ENCODE measurements at places on chromosomes 11 and 22.

DNA sequence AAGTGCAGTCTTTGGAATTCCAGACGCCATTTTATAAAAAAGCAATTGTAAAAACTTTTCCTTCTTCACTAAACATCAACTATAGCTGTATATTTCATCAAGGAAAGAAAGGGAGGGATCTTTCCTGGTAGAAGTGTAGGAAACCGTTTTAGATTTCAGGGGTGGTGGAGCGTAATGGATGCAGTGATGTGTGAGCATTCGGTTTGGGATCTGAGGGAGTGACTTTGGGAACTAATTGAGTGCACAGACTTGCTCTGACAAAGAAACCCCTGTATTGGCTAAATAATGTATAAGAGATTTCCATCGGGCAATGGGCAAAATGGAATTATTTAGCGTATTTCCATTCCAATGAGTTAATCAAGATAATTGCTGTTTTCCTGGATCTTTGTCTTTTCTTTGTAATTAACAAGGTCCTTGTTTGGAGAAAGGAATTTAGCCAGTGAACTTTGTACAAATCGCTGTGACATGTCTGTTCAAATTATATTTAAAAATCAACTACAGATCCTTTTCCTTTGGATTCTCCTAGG, 125.0 kb upstream of the NARS2 start:
- DNase-seq: no peak

- no peak for DNase-seq
Observed at GRCh38 chr11:117478126-117478860, 150.6 kb downstream of the CEP164 start.

DNA sequence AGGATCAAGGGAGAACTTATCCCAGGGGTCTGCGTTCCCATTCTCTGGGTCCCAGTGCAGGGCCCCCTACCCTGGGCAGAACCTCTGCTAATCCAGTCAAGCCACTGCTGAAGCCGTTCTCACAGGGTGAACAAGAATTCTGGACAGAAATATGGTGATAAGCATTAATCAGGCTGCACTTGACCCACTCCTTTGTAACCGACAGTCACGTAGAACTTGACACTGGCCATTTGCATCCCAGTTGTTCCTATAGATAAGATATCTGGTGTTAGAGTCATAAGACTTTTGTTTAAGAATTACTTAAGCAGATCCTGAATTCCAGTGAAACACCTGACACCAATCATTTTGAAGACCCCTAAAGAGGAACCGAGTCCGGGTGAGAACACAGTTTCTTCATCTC, 107.5 kb upstream of the THY1 start:
- DNase-seq: no peak

DNA sequence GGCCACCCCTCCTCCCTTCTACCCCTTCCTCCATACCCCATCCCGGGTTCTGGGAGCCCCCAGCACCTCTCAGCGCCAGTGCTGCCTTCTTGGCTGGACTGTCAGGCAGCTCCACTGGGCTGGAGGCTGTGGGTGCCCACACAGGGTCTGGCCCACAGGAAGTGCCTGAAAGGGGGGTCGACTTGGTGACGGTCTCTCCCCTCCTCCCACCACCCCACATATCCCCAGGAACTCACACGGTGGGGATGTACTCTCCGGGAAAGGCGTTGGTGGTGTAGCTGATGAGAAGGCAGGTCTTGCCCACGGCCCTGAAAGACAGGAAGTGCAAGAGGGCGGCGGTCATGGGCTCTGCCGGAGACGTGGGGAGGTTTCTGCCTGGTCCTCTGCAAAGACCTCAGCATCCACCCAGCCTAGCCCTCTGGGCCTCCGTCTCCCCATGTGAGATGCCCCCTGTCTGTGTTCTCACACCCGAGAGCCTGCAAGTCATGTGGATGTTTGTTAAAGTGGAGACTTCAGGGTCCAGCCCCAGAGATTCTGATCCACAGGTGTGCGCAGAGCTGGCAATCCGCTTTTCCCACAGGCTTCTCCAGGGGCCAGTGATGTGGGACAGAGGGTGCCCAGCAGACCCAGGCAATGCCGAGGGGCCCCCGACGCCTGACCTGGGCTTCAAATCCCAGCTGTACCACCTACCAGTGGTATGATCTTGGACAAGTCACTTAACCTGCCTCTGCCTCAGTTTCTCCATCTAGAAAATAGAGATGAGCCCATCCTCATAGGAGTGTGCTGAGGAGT, 2.5 kb downstream of the RAC2 start:
- DNase-seq: no peak

DNA sequence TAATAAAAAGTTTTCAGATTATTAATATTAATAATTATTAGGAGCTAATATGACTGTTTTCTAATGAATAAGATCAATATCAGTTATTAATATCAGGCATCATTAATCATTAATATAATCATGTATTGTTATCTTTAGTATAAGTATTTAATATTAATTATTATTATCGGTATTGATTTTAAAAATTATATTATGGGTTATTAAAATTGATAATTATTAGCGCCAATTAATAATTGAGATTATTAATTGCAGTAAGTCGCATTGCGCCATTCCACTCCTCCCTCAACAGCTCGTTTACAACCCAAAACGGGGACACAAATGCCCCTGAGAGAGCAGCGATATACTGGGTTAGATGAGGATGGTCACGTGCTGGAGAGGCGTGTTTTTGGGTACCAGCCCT, 20.2 kb downstream of the XNDC1N start:
- DNase-seq: no peak

GRCh38 chr11:67648140-67648795, 2.3 kb downstream of the ACY3 start:
- peak; percentile 19 for DNase-seq

- DNase-seq: no peak
Observed at GRCh38 chr11:99739464-99740089, 718.8 kb downstream of the CNTN5 start.

- no peak for DNase-seq
Observed at GRCh38 chr11:107017433-107018218, 650 bp downstream of the GUCY1A2 start.

DNA sequence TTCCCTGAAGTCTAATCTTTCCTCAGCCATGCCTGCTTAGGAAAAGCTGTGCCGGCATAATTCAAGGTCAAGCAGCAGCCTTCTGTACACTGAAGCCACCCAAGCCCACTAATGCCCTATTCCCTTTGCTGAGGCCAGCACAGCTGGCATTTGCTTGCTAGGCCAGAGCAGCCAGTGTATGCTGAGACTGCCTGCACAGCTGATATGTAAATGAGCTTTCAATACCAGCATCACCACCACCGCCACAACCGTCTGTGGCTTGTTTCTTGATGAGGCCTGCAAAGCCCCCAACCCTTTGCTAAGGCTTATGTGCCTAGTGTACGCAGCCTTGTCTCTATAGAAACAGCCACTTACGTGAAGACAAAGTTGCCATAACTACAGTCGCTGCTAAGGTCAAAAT, 56.3 kb upstream of the TNRC6B start:
- DNase-seq: no peak

DNA sequence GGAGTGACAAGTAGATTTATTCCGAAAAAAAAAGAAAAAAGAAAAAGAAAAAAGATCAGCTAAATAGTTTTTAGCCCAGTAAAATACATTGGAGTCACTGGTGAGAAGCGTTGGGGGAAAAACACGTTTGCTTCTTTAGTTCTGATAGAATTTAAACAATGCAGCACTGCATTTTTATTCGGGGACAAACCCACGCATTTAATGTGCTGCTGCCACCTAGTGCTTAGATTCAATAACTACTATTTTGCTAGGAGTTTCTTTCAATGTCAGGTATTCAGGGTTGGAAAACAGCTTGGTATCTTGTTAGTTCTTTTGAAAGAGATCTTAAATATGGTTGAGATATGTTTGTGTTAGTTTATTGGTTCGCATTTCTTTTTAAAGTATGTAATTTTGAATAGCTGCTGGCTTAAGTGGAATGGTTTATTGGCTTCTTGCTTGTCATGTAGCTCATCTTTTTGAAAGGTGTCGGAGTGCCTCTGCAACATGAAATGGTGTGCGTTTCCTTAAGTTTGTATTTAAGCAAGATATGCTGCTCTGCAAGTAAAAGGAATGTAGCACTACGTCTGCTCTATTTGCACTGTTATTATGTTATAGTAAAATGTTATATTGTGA, 41.9 kb downstream of the SVIP start:
- no peak for DNase-seq

DNA sequence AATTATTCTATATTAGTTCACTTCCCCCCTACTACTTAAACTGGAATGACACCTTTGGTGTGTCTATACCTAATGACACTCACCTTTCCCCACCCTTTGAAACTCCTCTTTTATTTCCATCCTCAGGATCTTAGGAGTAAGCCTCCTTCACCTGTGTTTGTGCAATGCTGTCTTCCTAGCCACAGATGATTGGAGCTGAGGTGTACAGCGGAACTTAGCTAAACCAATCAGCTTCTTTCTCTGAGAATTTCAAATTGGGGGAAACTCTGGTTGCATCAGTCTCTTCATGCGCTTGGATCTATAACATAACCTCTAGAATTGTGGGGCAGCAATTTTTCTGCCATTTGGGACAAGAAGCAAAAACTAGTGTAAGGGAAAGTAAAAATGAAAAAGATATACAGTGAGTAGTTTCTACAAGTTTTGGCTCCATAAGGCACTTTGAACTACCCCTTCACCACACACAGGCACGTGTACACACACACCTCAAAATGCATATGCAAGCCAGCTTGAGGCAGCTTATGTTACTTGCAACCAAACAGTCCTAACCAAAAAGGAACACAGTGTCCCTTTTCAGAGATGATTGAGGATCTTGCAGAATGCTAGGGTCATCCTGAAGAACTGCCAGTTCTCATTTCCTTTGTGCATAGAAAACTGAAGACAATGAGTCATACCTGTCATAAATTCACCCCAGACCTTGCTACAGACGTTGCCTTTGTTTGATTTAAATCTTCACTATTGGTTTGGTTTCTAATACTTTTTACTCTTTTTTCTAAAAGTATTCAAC, 36.0 kb upstream of the LDLRAD3 start:
- no peak for DNase-seq

DNA sequence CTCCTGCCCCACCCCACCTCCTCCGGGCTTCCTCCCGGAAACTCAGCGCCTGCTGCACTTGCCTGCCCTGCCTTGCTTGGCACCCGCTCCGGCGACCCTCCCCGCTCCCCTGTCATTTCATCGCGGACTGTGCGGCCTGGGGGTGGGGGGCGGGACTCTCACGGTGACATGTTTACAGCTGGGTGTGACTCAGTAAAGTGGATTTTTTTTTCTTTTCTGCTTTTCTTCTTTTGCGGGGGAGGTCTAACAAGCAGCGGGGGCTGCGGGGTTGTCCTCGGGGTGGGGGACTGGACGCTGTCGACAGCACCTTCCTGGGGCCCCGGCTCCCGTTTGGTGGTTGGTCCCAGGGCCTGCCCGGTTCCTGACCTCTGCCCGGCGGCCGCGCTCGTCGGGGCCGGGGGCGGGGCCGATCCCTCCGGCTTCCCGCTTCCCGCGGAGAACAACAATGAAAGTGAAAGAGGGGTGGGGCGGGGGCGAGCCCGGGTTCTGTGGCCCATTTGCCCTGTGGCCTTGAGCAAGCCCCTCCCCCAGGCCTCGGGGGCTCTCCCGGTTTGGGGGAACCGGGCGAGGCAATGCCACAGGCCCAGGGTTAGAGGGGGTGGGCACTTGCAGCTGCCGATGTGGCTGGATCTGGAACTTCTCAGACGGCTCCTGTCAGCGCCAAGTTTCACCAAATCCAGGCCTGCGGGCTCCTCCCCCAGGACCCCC, 975 bp upstream of the MDK start:
- DNase-seq: no peak

DNA sequence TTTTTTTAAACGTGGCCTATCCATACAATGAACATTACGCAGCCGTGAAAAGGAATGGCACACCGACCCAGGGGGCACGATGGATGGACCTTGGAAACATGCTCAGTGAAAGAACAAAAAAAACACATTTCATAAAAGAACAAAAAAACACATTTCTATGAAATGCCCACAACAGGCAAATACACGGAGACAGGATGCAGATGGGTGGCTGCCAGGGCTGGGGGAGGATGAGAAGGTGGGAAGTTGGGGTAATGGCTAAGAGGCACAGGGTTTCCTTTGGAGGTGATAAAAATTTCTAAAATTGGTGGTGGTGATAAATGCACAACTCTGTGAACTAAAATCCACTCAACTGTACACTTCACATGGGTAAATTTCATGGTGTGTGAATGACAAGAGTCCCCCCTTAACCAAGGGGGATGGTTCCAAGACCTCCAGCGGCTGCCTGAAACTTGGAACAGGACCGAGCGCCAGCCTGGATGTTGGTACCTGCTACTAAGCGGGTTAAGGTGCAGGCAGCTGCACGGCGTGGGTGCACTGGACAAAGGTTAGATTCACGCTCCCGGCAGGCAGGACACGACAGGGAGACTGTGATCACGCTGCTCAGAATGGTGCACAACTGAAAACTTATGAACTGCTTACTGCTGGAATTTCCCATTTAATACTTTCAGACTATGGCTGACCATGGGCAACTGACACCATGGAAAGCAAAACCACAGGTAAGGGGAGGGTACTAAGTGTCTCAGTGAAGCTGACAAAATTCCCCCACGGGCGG, 16.5 kb downstream of the BRD1 start:
- no peak for DNase-seq

- no peak for DNase-seq
Observed at GRCh38 chr11:63554877-63555223, 8.3 kb downstream of the PLAAT2 start.

DNA sequence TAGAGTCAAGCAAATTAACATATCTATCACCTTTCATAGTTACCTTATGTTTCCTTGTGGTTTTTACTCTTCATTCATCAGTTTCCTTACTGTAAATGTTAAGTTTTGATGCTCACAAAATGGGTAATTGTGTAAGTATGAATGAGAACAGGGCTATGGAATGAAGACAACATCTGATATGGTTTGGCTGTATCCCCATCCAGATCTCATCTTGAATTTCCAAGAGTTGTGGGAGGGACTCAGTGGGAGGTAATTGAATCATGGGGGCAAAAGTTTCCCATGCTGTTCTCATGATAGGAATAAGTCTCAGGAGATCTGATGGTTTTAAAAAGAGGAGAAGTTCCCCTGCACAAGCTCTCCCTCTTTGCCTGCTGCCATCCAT, 107.6 kb downstream of the CCDC34 start:
- no peak for DNase-seq

DNA sequence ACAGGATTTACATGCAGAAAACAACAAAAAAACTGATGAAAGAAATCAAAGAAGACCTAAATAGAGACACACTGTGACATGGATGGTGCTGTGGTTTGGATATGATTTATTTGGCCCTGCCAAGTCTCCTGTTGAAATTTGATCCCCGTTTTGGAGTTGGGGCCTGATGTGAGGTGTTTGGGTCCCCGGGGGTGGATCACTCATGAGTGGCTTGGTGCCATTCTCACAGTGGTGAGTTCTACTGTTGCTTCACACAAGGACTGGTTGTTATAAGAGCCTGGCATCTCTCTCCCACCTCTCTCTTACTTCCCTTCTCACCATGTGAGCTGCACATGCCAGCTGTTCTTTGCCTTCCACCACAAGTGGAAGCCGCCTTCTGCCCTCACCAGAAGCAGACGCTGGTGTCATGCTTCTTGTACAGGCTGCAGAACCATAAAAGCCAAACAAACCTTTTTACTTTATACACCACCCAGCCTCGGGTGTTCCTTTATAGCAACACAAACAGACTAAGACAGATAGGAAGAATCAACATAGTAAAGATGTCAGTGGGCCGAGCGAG, 7.8 kb upstream of the RTL6 start:
- DNase-seq: no peak

GRCh38 chr22:35930933-35931332, 97.7 kb downstream of the RBFOX2 start:
- no peak for DNase-seq
